NCI-H2081 (cell line): ENCODE measurements at places on chromosomes 5 and 9.

- no peak for DNase-seq
Measured at GRCh38 chr5:137734962-137735554, 831 bp downstream of the KLHL3 start.

DNA sequence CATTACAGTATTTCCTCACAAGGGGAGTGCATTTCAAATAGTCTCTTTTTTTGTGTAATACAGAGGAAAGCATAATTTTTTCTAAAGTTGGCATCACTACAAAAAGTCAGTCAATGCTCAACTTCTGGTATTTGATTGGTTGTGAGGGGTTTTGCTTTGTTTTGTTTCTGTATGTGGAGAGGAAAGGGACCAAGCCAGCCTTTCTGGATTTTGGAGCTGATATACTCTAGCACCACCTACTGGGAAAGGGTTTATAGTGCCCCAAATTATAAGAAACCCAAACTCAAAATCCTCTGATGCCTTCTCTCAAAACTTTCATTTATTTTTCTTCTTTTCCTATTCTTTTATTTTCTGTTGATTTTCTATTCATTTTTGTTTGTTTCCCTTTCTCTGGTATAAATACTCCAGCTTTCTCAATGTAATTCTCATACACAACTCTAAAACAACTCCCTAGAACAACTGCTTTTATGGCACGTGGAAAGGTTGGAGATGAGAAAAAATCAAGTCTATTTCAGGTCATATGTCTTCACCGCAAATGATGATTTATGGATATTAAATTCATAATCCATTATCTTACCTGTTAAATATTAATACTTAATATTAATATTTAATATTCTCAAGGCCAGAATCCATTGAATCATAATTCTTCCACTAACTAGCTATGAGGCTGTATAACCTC is 69.5 kb upstream of the ANXA1 start:
- DNase-seq: peak; percentile 50

DNA sequence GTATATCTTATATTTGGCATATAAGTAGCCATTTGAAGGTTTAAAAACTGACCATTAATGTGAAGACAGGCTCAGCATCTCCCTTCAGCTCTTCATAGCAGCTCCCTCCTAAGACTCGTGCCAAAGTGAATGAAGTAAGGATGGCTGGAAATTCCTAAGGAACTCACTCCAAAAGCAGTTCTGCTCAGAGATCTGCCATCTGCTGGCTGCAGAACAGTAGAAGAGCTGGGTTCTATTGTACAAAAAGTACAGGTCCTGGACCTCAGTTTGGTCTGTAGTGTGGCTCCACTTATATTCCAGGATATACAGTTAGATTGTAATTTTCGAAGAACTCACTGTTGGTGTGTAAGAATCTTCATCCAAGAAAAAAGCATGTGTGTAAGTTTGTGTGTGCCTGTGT is 104.9 kb upstream of the RUSC2 start:
- no peak for DNase-seq

DNA sequence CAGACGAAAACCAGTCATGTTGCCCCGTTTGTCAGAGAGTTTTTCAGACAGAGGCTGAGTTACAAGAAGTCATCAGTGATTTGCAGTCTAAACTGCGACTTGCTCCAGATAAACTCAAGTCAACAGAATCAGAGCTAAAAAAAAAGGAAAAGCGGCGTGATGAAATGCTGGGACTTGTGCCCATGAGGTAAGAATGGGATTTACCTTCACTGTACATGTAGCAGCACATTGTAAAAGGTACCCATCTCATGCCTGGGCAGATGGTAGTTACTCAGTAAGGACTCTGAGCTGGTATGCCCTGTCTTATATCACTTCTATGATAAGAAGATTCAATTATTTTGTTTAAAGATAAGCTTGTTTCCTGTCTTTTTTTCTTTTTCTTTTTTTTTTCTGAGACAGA is 38.8 kb downstream of the RAD50 start:
- no peak for DNase-seq

DNA sequence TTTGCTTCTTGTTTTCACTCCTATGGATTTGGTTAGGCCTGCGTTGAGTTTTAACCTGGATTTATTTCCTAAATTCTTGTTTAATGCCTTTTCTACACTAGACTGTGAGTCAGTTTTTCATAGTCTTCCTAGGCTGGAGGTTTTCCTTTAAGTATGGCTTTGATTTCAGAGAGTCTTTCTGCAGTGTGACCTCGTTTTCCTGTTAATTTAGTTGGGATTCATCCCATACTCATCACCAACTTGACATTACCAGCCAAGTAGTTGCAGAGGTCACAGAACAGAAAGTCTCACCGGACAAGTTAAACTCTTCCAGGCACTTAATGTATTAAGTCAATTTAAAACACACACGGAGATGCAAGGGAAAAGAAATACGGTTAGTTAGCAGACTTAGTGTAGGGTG is 29.7 kb upstream of the AUH start:
- DNase-seq: no peak
